ENCODE measurements at places on chromosomes 3 and 15.

GRCh38 chr15:70319466-70319865 lies 221.7 kb upstream of the TLE3 start:
- DNase-seq, result peak; percentile 64

DNA sequence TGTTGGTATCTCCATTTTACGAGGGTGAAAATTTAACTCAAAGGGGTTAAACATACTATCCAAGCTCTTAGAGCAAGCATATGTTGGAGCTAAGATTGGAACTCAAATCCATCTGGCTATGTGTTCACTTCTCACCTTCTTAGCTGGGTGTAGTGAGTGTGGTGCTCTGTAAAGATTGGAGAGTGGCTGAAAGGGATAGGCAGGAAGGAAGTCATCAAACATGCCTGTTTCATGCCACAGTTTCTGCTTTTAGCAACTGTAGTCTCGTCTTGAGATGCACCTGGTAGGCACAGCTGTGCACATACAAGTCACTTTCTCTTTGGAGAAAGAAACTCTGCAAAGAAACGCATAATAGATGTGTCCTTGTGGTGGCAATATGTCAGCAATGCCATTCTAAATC lies 189.1 kb upstream of the MDFIC2 start:
- no peak for DNase-seq

DNA sequence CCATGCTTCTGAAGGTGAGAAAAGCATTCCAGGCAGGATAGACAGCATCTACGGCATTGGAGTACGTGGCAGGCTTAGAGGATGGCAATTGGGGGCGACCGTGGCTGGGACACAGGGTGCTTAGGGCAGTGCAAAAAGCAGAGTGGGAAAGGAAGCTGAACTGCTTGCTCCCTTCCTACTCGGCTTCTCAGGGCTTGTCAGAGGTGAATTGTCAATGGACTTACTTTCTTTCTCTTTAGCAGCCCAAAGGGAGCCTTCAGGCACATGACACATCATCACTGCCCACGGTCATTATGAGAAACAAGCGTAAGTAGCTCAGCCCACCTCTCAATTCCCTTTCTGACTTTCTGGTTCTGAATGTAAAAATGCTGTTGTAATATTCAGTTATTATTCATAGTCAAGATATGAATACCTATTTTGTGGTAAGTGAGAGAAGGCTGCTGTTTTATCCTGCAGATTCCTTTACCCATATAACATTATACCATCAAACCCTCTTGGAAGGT lies 84.3 kb downstream of the KLHL25 start:
- peak; percentile 34 for DNase-seq

DNA sequence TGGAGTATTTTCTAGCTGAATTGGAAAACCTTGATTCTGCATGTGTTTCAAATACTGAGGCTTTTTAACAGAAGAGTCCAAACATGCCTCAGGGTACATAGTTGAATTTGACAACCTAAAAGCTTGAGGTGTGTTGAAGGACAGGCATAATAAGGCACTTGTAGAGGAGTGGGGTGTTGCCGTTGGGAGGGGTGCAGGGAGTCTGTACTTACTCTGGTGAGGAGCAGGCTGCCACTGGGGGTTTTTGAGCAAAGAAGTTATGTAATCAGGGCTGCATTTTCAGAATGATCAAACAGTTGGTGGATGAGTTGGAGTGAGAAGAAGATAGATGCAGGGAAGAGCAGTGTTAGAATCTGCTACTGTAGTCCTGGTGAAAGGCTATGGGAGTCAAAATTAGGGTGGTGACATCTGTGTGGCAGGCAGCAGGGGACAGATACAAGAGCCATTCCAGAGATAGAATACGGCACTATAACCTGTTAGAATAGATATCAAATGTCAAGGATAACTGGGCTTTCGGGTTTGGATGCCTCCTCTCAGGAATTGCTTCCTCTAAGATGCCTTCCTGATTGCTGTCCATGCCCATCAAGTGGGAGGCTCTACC lies 161.6 kb downstream of the GHSR start:
- DNase-seq, result no peak

DNA sequence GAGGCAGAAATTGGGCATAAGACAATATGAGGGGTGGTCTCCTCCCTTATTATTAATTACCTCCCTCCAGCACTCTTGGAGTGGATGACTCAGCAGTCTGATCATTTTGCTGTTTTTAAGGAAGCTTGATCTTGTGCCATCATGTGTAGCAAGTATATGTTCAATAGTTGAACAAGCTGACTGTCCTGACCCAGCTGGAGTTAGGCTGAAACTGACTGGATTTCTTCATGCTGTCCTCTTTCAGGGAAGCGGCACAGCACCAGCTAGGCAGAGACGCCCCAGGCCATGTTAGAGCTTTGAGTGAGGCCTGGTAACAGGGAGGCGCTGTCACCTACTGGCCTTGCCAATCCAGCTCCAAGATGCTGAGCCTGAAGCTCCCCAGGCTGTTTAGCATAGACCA lies 54.4 kb upstream of the KIF23 start:
- no peak for DNase-seq

DNA sequence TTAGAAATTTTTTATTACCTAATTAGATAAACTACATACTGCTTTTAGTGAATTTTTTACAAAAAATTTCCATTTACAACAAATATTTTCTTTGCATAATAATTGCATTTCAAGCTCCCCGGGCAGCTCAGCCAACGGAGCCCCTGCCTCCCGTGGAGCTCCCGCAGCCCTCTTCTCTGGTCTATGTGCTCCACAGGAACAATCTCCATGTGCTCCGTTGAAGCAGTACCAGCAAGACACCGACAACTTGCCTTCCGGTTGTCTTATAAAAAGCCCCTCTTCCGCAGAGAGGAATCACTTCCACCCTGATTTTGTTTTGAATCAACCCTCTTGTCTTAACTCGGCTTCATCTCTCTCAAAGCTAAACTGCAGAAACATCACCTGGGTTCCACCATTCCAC lies 46.9 kb upstream of the CHD2 start:
- no peak for DNase-seq

- DNase-seq, result no peak
Observed at GRCh38 chr3:8460815-8461456, 40.7 kb upstream of the LMCD1 start.

GRCh38 chr3:72789786-72790185 lies 58.5 kb downstream of the SHQ1 start:
- no peak for DNase-seq

GRCh38 chr15:100722551-100723314 lies 120.3 kb downstream of the ASB7 start:
- DNase-seq, result no peak

DNA sequence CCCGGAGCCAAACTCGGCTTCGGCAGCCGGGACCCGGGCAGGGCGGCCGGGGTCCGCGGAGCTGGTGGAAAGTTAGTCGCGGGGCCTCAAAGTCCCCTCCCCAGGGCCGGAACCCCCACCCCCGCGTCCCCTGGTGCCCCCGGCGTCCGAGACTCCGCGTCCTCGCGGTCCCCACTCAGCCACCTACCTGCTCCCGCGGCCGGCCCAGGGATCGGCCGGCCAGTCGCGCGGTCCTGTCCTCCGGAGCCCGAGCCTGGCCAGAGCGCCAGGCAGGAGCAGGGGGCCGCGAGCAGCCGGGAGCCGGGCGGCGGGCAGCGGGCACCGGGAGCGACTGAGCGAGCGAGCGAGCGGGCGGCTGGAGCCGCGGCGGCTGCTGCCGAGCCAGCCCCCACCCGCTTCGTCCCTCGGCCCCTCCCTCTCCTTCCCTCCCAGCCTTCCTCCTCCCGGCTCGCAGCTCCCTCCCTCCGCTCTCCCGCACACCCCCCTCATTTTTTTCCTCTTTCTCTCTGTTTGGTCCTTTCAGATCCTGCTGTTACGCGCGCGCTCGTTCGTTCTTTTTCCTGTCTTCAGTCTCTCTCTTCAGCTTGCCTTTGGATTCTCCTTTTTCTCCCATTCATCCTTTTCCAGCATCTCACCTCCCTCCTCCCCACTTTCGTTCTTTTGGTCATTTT lies at the start of gene MEGF11:
MEGF11 (minus strand) TSS at position 333 of the 671 bp plus-strand sequence. CDS start 125,347 bp downstream, outside the sequence.
- peak; percentile 60 for DNase-seq

DNA sequence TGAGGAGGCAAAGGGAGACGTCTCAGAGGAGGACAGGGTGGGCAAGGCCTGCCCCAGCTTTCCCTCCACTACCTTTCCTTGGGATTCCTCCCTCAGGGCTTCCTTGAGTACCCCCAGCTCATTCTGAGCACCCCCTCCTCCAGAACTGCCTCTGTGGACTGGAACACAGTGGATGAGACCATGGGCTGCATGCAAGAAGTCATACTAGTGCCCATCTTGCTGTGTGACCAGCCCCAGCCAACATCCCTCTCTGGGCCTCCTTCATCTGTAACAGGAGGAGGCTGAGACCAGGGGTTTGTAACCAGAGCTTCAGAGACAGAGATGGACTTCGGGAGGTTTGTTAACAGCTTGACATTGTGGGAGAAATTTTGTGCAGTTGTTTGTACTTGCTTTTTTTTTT lies 25.6 kb downstream of the FEM1B start:
- no peak for DNase-seq

Measured in GM20000 (cell line).